ENCODE measurements at places on chromosomes 12 and 14.
A peak's percentile ranks its signal among the peaks of the same experiment; 100 is the strongest.

DNA sequence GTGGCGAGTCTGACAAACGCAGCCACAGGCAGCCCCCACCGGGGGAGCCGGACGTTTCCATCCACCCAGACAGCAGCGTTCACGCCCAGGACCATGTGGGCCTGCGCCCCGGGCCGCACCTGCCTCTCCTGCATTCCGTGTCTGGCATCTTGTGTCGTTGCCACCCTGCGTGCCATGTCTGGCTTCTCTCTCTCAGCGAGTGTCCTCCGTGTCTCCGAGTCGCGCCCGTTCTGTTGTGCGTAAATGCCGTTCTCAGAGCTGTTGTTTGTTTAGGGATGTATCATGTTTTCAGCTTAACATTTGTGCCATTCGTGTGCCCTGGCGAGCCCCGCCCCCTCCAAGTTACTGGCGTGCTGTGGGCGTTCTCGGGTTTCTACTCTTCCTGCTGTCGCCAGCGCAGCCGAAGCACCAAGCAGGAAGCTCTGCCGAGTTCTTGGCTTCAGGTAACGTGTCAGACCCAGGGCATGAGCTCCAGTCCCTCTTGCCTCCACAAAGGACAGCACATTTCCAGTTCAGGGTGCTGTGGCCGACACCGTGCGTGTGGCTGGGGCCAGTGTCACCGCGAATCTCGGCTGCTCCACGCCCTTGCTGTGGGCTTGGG is 34.6 kb downstream of the NOC4L start:
- DNase-seq: no peak

DNA sequence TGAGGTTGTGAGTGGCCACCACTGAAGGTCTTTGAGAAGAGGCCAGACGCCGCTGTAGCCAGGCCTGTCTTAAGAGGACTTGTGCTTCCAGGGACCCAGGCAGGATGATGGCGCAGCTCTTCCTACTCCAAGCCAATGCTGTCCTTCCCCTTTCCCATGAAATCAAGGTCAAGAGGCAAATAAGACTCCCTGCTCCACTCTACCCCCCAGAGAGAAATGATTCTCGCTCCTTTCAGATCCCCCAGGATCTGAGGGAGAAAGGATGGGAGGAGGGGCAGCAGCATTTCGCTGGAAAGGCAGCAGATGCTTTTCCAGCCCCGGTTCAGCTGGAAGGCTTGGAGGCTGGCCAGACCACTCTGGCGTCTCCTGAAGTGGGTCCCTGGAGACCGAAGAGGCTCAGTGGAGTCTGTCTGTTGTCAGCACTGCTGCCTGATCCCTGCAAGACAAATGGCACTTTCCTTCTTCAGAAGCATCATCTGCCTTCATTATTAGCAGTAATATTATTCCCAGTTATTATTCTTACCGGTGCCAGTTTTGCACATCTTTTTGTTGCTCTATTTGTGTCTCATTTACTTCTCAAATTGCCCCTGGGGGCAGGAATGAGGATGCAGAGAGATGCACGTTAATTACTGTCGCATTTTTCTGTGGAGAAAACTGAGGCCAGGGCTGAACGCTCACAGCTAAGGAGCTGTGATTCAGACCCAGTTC is 51.4 kb downstream of the C14orf132 start:
- peak; percentile 84 for DNase-seq

- DNase-seq: no peak
Observed at GRCh38 chr14:99072956-99073355, 199.0 kb downstream of the BCL11B start.

DNA sequence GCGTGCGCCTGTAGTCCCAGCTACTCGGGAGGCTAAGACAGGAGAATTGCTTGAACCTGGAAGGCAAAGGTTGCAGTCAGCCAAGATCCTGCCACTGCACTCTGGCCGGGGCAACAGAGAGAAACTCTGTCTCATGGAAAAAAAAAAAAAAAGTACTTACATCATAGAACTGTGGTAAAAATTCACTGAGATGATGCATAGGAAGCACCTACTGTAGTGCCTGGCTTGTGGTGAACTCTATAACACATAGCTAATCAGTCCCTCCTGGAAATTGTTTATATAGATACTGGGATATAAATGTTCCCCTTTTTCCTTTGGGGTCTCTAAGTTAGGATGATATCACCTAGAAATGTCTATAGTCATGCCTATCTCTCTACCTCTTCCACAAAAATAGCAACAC is 89.7 kb upstream of the CPM start:
- DNase-seq: peak; percentile 78

DNA sequence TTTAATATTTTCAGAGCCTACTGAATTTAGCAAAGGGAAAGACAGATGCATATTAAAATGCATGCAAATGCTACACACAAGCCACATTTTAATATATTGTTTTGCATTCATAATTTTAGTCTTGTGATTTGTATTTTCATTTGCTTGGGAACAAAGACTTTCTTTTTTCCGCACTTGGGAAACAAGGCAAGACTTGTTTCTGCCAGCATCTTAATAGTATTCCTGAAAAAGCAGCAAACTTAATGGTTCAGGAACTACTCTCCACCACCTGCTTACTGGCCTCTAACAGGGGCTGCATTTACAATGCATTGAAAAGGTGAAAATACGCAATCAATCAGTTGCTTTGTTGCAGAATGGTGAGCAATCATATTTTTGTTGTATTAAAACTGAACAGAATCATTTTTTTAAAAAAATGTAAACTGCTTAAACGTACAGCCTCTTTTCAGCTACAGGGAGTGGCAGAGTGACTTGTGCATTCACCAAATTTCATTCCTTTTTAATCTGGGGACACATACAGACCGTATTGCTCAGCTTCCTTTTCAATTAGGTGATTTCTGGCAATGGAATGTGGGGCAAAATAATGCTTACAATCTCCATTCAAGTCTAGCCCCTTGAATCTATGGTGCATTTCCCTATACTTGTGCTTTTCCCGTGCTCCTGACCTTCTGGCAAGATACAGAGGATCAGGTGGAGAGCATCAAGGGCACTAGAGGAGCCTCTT is 144.1 kb upstream of the BTG1 start:
- DNase-seq: peak; percentile 56

GRCh38 chr12:120169946-120170345 is 24.6 kb downstream of the GCN1 start:
- DNase-seq: no peak

DNA sequence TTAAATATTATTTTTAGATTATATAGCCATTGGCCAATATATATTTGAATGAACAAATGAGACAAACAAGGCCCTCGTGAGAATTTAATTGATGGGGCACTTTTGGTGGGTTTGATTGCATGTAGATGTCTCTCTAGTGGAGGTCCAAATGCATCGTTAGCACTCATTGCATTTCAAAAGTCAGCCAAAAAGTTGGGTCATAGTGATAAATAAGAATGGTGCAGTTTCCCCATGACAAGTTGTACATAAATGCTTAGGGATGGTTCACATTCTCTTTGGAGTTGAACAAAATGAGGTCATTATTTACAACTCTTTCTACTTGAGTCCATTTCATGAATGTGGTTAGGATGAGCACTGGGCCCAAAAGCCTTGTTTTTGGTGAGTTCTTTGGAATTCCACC is 1.0 kb downstream of the BEST3 start:
- no peak for DNase-seq

- no peak for DNase-seq
Observed at GRCh38 chr12:67989184-67989920, at the start of gene IFNG-AS1. Gene IFNG-AS1, plus strand, starts transcription at chr12:67989447.

DNA sequence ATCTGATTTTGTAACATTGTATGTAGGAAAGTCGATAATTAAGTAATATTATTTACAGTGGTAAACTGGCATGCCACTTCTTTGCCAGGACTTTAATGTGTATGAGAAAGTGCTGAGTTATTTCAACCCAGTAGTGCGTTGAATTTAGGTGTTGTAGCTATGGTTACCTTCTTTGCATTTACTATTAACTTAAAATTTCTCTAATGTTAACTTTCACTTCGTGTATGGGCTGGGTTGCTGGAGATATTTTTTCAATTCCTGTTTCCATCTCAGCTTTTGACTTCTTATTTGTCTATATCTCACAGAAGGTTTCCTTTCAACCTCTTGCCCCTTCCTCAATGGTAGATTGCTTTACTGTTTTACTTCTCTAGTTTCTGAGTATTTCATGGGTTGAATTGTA is 1345.6 kb downstream of the FSCB start:
- no peak for DNase-seq

DNA sequence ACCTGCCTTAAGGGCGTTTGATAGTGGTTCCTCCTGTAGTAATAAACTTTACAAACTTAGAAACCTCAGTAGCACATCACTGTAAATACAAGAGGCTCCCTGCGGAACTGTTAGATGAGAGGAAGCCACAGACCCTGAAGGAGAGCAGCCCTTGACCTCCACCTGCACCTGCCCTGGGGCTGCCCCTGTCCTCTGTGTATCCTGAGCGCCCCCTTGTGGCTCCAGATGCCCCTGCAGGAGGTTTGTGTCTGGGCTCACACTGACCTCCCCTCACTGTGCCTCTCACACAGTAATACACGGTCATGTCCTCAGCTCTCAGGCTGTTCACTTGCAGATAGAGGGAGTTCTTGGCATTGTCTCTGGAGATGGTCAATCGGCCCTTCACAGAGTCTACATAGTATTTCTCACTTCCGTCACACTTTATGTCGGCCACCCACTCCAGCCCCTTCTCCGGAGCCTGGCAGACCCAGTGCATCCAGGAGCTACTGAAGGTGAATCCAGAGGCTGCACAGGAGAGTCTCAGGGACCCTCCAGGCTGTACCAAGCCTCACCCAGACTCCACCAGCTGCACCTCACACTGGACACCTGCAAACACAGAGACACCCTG is 1059.8 kb downstream of the TMEM121 start:
- DNase-seq: no peak

DNA sequence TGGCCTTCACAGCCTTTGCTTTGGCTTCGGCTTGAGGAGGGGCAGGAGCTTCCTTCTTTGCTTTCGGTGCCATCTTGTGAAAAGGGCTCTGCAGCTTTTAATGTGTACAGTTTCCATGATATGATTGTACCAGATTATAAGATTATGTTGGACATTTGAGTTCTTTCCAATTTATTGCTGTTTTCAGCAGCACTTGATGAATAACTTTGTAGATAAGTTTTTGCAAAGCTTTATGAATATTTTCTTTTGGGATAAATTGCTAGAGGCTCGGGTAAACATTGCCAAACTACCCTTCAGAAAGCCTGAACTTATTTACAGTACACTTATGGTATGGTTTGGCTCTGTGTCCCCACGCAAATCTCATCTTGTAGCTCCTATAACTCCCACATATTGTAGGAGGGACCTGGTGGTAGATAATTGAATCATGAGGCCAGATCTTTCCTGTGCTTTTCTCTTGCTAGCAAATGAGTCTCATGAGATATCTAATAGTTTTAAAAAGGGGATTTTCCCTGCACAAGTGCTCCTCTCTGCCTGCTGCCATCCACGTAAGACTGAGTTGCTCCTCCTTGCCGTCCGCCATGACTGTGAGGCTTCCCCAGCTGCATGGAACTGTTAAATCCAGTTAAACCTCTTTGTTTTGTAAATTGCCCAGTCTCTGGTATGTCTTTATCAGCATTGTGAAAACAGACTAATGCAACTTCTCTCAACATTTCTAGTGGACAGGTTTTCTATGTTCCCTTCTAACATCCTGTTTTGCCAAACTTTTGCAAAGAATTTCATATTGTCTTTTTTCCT is 70.4 kb downstream of the RCOR1 start:
- DNase-seq: no peak

DNA sequence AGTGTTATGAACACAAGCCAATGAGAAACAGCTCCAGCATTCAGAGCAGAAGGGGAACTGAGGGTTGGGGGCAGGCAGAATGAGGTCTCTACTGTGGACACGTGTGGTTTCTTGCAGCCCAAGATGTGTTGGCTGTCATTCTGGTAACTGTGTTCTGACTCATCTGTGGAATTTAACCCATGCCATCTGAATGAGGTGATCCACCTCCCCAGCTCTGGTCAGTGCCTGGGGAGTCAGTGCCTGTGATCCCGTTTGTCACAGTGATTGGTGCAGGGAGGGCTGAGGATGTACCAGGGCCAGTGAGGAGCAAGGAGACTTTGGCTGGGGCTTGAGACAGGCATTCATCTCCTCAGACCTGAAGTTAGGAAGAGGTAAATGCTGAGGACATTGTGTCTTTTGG is 216.8 kb downstream of the MSRB3 start:
- peak; percentile 77 for DNase-seq

GRCh38 chr12:122989225-122989839 is 8.9 kb downstream of the ARL6IP4 start:
- no peak for DNase-seq

- peak; percentile 45 for DNase-seq
Observed at GRCh38 chr14:65958664-65959562, 527.3 kb upstream of the CCDC196 start.

- peak; percentile 99 for DNase-seq
Observed at GRCh38 chr12:47881826-47882427, 22.9 kb downstream of the VDR start.

DNA sequence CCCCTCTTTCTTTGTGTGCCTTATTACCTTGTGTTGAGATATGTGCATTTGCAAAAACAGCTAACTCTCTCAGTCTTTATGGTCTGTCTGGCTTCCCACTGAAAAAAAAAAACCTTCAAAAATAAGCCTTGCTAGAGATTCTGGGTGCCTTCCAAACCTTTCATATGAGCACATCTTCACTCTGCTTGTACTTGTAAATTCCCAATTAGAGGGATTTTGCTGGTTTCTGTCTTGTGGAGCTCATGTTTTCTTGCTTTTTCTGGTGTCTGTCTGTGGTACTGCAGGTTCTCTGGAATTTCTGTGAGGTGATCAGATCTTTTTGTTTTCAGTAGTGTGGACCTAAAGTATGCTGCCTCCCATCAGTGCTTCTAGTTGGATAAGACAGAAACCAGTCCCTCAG is 100.1 kb downstream of the PIK3C2G start:
- no peak for DNase-seq

DNA sequence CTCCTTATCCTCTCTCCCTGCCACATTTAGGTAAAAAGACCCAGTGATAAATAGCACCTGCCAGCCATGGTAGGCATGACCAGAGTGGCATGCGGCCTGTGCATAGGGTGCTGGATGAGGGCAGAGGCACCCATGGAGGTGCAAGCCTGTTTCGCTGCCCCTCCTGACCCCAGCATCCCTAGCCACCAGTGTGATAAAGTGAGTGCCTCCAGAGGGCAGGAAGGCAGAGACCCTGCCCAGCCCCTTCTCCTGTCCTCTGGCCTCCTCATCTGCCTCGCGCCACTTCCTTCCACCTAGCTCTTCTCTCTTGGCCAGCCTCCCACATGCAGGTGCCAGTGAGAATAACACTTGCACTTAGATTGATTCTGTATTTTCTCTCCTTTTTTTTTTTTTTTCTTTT is 108.3 kb upstream of the FUT8 start:
- DNase-seq: no peak

GRCh38 chr12:112627851-112628250 is 163.7 kb upstream of the RPH3A start:
- no peak for DNase-seq

- no peak for DNase-seq
Observed at GRCh38 chr12:113016796-113017195, 38.5 kb downstream of the OAS2 start.

- no peak for DNase-seq
Observed at GRCh38 chr12:132222096-132222807, 78.0 kb downstream of the NOC4L start.

DNA sequence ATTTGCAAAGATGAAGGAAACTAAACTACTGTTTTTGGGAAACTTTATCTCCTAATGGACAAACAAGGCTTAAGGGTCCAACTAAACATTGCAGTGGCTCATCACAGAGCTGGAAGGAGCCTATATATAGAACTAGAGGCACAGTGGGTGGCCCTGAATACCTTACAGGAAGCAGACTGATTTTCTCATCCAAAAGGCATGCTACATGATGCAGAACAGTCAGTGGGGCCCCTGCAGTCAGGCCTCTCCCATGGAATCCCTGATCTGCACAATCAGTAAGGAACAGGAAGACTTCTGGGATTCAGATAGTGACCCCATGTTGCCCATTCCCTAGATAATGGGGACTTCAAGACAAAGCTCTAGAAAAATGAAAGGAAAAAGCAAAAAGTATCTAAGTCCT is 1.9 kb upstream of the LLPH start:
- DNase-seq: peak; percentile 39

Data from fibroblast of mammary gland (primary cell).